Naive thymus-derived CD8-positive, alpha-beta T cell (primary cell): ENCODE measurements at places on chromosomes 1 and 21. TPM values are rescaled to one million over a fixed set of nuclear protein-coding genes. Genes with fewer than 3 reads are reported as not detected.

Gene CELSR2
- 6.8 TPM for total RNA-seq

Gene KCND3
- total RNA-seq: not detected

DNA sequence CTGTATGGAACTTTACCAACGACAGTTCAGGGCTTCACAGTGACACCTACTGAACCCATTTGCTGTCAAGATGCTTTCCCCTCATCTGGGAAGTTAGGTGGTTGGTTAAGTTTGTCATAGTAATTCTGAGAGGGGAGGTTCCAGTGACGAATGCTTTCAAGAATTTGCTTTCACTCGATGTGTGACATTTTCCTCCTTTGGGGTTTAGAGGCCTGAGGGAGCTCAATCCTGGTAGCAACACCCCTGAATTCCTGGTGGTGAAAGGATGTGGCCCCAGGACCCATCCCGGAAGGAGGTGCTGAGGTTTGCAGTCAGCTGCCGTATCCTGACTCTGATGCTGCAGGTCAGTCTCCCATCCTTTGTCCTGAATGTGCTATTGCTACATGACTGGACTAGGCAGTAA lies 2.8 kb downstream of the PIGV start:
- DNase-seq: no peak

DNA sequence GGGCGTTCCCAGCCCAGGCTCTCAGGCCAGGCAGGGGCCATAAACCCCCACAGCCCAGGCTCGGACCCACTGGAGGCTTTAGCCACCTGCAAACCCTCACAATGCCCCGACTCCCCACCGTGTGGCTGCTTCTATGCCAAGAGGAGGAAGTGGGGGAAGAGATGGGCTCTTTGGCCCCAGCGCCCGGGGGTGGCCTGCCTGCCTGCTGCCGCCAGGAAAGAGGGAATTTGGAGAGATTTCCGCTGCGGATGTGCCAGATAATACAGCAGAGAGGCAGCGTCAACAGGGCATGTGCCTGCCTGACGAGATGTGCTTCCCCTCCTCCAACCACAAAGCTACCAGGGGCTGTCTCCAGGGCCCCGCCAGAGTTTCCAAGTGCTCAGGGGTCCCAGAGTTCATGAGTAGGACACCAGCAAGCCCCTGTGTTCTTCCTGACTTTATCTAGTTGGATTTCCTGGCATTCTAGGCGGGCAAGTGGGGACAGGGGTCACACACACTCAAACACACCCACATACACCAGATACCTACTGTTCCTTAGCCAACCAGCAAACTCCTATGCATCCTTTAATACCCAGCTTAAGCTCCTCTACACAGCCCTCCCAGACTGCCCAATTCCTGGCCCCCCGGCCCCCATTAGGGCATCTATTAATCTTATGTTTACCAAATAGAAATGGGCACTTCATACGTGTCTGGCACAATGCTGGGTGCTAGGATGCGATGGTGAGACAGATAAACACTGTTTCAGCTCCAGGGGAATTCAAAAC lies 14.1 kb downstream of the EPHA2 start:
- no peak for DNase-seq

- DNase-seq: no peak
These were observed 191.4 kb downstream of the KCNK2 start for GRCh38 chr1:215273838-215274516.

DNA sequence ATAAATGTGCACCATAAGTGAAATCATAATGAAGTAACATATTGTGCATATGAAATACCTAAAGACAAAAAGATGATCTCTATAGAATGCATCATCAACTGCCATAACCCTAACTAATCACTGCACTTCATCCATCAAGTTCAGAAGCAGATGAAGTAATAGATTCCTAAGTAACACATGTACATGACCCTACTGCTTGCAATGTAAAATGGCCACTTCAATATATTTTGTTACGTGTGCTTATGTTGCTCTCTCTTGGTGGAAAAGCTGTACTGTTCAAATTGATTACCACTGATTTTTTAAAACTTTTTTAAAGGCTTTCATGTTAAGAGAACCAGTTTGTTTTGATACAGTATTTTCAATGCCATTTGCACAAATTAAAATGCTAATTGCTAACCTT lies 141.8 kb downstream of the TTLL7 start:
- no peak for DNase-seq

- DNase-seq: no peak
These were observed 46.9 kb downstream of the PTP4A2 start for GRCh38 chr1:31891280-31891679.

- no peak for DNase-seq
These were observed 6.3 kb upstream of the TRIM33 start for GRCh38 chr1:114517348-114517747.

- DNase-seq: no peak
These were observed 7.0 kb downstream of the CFAP45 start for GRCh38 chr1:159892944-159893343.
